Skeletal muscle cell (primary cell): ENCODE measurements at places on chromosomes 4 and X.

- DNase-seq: no peak
Observed at GRCh38 chr4:75698162-75698962, 25.2 kb upstream of the G3BP2 start.

GRCh38 chr4:173138624-173139023 lies 30.0 kb upstream of the GALNT7 start:
- no peak for DNase-seq

DNA sequence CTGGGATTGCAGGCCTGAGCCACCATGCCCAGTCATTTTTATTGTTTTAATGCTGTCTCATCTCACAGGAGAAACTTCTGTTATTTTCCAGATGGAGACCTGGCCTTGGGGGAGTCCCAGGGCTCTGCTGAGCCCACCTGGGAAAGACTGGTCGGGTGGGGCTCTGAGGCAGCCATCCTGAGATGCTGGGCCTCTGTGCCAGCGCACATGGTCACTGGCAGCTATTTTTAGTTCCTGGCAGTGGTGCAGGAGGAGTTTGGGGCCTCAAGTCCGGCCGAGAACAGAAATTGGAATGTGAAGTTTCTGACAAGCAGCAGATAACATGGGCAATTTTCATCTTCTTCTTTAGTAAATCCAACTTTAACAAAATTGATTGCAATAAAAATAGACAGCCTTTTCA lies 44.5 kb downstream of the SORCS2 start:
- DNase-seq: no peak

DNA sequence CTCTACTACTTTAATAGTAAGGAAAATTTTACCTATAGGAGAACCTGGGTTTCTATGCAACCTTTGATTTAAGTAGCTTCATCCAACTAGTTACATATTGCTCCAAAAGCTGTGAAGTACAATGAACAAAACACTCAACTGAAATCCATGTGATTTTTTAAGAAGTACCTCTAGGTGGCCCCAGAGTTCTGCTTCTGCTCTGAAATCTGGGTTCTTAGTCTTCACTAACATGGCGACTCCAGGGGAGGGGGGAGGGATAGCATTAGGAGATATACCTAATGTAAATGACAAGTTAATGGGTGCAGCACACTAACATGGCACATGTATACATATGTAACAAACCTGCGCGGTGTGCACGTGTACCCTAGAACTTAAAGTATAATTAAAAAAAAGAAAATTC lies 73.4 kb upstream of the MAGEB2 start:
- DNase-seq: peak; percentile 2

GRCh38 chr4:62618042-62618441 lies 1417.9 kb downstream of the ADGRL3 start:
- no peak for DNase-seq

DNA sequence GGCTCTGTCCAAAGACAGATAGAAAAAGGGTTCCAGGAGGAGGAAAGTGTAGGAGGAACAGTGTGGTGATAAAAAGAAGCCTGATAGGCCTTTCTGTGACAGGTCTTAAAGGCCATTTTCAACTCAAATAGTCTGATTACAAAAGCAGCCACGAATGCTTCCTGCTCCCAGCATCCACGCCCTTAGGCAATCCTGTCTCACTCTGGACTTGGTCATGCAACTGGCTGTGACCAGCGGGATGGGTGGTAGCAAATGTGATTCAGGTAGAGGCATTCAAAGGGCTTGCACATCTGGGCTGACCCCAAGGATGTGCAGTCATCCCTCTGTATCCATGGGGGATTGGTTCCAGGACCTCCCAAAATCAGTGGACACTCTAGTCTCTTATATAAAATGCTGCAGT lies 14.4 kb upstream of the SEPSECS start:
- DNase-seq: no peak

DNA sequence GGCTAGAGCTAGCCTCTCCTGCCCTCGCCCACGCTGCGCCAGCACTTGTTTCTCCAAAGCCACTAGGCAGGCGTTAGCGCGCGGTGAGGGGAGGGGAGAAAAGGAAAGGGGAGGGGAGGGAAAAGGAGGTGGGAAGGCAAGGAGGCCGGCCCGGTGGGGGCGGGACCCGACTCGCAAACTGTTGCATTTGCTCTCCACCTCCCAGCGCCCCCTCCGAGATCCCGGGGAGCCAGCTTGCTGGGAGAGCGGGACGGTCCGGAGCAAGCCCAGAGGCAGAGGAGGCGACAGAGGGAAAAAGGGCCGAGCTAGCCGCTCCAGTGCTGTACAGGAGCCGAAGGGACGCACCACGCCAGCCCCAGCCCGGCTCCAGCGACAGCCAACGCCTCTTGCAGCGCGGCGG lies at the start of gene AR:
Gene AR, plus strand, starts transcription at position 204 of the 400 bp plus-strand sequence. CDS start 1,126 bp downstream, outside the sequence.
- peak; percentile 37 for DNase-seq

DNA sequence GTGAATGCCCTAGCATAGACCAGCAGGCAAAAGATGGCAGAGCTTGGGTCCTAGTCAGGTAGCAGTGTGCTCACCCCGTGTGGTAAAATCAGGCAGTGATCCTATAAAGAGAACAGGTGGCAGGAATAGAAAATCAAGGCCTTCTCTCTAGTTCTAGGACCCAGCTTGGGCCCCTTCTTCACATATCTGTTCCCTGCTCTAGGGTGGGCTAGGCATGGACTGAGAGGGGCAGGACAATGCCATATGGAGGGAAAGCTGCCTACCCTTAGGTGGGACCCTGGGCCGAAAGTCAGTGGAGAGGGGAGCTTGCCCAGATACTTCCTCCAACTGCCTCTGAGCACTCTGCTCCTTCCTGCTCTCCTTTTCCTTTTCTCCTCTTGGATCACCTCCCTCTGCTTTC lies 117.4 kb upstream of the NALF2 start:
- DNase-seq: no peak

DNA sequence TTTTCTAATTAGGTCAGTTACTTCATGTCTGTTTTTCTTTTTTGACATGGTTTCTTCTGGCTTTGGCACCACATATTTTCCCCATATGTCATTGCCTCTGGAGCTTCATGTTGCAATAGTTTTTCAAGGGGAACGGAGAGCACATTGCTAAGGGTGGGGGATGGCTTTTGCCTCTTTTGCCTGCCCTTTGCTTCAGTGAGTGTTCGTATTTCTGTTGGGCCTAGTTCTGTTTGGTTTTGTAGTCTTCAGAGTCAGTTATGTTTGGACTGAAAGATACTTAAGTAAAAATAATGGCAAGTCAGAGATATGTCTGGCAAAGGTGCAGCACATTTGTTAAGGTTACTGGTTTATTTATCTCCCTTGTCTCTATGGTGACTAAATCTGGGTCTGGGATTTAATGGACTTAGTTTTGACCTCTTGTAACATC lies 29.1 kb downstream of the FHL1 start:
- peak; percentile 80 for DNase-seq

GRCh38 chr4:2786152-2786671 lies 6.7 kb upstream of the SH3BP2 start:
- DNase-seq: no peak

DNA sequence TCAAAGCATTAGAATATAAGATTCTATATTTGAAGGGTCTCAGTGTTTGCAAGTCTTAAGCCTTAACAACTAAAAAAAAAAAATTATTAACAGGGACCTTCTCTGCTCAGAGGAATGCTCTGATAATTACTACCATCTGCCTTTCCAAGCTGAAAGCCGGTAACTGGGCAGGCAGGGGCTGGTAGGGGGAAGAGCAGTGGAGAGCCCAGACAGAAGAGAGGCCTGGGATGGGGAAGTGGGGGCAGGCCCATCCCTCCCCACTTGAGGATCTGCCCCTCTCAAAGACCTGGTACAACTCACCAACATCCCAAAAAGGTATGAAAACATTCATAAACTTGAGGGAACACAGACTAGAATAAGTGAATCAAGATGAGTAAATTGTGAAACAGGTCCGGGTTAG lies 113.9 kb downstream of the QDPR start:
- DNase-seq: no peak

DNA sequence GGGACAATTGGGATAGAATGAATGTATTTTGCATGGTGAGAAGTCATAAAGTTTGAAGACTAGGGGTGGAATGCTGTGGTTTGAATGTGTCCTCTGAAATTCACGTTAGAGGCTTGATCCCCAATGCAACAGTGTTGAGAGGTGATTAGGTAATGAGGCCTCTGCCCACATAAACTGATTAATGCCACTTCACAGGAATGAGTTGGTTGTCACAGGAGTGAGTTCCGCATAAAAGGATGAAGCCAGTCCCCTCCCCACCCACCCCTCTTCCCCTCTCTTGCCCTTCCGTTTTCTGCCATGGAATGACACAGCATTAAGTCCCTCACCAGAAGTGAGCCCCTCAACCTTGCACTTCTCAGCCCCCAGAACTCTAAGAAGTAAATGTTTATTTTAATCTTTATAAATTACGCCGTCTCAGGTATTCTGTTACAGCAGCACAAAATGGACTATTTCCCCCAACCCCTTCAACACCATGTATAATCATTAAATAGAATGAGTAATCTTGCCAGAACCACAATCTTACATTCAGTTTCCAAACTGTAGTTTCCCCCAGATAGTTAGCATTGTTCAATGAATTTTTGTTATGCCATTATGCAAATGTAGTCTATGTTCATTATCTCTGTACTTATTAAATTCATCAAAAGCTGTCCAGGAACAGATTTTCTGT lies 5.5 kb upstream of the MMAA start:
- no peak for DNase-seq

DNA sequence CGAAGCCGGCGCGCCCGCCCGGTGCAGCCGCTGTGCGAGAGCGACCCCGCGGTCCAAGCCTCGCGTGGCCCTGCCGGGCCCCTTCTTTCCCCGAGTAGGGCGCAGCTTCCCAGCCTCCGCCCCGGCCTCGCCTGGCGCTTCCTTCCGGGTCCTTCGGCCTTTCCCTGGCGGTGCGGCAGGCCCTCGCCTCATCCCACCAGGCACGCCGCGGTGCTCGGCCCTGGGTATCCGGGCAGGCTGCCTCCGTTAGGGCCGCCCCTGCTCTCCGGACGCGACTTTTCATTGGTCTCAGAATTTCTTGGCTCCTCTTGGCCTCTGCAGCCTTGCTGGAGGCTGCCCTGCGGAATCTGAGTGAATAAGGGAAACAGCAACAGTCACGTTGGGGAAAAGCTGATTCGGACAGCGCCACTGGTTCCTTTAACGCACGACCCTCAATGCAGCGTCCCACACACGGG lies 429 bp downstream of the UVSSA start:
- peak; percentile 62 for DNase-seq

DNA sequence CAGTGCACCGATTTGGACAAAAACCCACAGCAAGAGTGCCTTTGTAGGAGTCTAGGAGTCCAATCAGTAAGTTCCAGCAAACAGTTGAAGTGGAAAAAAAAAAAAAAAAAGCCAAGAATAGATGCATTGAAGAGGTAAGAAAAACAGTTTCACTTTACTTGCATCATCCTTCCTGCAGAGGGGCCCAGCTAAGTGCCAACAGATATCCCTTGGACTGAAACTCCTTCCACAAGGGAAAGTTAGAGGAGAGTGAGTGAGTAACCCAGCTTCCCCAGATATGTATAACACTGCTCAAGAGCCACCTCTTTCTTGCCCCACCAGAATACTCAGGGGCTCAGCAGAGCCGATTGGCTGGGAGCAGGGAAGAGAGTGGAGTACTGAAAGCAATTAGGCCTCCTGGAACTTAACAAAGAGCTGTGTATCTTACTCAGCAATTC lies 617.7 kb upstream of the SMIM31 start:
- peak; percentile 39 for DNase-seq

- DNase-seq: no peak
Observed at GRCh38 chrX:65480960-65481359, 53.6 kb downstream of the LAS1L start.

DNA sequence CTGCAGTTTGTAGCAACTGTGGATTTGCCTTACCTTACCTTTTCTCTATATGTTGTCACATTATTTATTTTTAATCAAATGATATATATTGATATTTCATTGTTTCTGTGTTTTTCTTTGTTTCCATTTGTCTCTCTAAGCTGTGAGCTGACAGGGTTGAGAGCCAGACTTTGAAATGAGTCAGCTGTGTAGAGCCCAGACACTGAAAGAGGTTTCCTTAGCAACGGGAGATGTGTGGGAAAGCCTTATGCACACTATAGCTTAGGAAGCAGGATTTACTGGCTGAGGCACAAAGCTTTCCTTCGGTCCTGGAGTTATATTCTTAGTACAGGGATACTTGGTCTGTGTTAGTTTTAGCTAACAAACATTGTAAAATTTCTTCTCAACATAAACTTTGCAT lies 192.2 kb downstream of the FGF13 start:
- no peak for DNase-seq

DNA sequence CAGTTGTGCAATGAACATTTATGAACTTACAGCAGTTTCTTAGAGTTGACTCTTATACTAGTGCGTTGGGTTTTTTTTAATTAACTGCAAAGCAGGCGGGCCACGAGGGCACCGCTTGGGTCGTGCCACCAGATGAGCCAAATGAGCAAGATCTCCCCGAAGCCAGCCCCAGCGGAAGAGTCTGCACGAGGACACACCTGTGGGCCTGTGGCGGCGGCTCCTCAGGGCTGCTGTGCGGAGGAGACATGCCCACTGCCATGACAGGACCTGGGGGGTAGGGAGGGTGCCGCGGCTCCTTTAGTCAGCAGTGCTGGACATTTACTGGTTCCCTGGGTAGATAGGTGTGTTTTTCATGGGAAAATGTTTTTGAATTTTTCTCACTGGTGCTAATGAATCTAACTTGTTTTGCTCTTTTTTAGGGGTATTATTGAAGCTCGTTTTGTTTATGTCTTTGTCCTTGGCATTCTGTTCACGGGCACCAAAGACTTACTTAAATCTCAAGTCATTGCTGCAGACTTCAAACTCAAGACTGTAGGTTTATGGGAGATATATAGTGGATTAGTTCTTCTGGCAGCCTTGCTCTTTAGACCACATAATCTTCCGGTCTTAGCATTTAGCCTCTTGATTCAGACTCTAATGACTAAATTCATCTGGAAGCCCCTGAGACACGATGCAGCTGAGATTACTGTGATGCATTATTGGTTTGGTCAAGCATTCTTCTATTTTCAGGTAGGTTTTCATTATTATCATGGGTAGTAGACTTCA lies 31.2 kb downstream of the PIGG start:
- no peak for DNase-seq

DNA sequence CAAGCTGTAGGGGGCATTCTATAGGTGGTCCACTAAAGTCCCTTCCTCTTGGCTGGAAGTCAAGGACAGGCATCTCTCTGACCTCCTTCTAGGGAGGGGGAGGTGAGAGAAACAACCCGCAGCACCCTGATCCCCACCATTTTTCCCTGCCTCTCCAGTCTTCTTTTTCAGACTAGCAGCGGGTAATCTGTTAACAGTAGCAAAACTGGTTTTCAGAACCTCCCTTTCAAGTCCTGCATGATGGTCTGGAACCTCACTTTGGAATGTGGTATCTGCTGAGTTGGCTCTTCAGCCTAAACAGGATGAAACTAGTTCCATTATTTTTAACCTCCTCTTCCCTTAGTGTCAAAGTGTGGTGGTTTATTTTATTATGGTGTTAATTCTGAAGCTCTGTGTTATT lies 196.0 kb downstream of the NWD2 start:
- DNase-seq: no peak

- DNase-seq: peak; percentile 12
Observed at GRCh38 chrX:42530027-42530426, 247.9 kb downstream of the PPP1R2C start.
